ENCODE measurements at places on chromosomes 2 and 18. TPM values are rescaled to one million over a fixed set of nuclear protein-coding genes. Genes with fewer than 3 reads are reported as not detected.

DNA sequence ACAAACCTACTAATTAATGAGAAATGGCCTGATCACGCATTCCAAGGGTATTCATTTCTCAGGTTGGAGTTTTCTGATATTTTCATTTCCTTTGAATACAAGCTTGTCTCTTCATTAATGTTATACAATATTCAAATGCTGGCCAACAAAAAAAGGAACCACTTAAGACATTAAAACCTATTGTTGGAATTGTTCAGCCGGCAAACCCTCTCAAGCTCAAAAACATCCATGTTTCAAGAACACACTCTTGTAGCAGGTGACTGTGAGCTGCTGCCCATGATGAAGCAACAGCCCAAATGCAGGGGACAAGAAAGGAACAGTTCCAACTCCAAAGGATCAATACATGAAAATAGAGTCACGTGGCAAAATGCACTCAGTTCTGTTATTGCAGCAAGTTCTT, 454.5 kb downstream of the BCL11A start:
- no peak for DNase-seq

DNA sequence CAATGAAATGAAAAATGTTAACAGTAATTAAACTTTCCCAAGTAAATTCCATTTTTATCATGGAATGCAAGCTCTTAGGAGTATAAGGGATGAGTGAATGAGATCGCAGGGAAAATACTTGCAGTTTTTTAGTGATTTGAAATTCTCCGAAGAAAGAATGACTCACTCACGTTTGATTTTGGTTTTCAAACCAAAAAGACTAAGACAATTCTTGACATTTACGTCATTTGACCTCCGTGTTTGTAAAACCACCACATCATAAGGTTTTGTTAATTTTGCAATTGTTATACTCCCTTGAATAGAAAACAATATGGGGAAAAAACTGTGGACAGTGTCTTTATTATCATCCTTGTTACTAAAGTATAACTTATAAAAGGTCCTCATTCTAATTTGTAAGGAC, 29.4 kb downstream of the COL4A4 start:
- no peak for DNase-seq

GRCh38 chr2:173872714-173873113, 92.5 kb downstream of the SP3 start:
- DNase-seq = no peak

DNA sequence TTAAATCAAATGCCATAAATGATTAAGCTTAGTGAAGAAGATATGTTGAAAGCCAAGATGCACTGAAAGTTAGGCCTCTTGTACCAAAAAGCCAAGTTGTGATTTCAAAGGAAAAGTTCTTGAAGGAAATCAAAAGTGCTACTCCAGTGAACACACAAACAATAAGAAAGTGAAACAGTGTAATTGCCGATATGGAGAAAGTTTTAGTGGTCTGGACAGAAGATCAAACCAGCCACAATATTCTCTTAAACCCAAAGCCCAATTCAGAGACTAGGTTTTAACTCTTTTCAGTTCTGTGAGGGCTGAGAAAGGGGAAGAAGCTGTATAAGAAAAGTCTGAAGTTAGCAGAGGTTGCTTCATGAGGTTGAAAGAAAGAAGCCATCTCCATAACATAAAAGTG, 101.8 kb upstream of the RPE start:
- DNase-seq = no peak

DNA sequence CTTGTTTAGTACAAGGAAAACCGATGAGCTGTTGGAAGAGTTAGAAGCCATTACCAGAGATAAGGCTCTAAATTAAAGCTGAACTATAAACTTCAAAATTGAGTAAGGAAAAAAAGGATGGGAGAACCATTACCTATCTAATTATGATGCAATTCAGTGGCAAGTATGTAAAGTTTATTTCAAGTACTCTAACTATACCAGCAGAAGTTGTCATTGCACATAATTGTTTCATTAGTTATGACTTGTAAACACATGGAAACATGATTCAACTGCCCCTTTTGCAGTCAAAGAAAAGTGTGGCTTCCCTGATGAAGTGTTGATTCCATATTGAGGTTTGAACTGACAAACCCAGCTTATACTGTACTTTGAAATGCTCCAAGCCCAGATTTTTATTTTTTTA, 324.1 kb upstream of the KCNJ3 start:
- DNase-seq = no peak

DNA sequence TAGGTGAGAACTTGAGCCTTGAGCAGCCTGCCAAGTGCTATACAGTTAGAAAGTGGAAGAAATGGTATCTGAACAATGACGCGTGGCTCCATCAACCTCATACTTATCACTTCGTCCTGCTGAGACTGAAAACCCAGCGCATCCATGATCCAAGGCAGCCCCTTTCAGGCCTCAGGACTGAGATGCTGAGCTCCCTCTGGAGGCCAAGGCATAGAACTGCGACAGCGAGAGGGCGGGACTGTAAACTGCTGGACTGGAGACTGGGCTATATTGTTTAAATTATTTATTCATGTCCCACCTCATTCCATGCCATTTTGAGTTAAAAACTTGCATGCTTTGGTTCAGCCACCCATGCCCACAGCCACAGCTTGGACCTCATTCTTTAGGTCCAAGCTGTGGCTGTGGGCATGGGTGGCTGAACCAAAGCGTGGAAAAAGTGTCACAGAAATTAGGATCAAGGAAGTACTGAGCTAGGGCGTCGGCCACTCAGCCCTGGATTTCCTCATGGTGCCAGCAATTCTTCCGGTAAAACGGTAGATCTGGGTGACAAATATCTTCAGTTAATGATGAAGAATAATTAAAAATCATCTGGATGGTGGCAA, 195.5 kb downstream of the L3MBTL4 start:
- no peak for DNase-seq

GRCh38 chr2:42192652-42193566, 23.8 kb downstream of the EML4 start:
- DNase-seq = no peak

DNA sequence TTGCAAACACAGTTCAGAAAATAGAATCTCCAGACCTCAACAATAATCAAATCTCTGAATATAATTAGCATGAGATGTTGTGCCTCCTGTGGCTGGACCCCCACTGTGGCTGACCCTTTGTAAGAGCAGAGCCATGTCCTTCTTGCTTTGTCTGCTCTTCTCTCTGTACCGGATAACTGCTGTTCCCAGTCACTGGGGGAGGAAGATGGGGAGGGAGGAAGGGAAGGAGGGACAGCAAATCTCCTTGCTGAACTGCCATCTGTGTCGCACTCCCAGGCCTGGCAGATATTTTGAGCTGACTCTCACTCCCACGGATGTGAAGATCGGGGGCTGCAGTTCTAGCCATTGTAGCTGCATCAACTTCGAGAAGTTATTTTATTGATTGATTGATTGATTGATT, 319.0 kb upstream of the CXCR4 start:
- no peak for DNase-seq

GRCh38 chr18:3810296-3810695, 360.3 kb downstream of the TGIF1 start:
- DNase-seq = no peak

- peak; percentile 93 for DNase-seq
These were observed 52.5 kb upstream of the MCFD2 start for GRCh38 chr2:46967990-46968647.

DNA sequence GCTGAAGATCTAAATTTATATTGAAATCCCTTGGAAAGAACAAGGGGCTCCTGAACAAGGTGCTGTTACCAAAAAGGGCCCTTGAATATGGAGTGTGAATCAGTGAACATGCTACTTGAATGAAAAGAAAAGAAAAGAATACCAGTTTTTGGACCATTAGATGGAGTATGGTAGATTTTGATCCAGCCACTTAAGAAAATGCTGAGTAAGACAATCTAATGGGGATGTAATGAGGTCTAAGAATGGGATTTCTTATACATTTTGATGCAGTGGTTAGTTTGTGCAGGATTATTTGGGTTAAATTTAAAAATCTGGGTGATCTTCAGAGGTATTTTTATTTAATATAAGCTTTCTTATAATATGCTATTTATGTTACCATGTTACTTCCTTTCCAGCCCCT, 2003.0 kb upstream of the LRRTM1 start:
- DNase-seq = no peak

- DNase-seq = no peak
These were observed 31.7 kb downstream of the HRH4 start for GRCh38 chr18:24491927-24492834.

DNA sequence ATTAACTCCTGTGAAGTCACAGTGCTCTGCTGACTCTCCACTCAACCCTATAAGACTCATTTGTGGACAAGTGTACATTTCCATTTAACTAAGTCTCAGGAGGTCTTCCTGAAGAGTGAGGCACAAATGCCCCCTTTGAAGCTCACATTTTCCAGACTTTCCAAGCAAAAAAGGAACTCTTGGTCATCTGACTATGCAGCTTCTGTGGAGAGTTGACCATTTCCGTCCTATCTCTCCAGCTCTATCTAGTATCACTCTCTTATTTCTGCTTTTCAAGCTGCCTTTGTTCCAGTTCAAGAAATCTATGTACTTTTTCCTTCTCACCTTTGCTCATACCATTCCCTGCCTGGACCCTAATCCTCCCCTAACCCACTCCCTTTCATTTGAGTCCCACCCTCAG, 77.0 kb downstream of the ANTXR1 start:
- DNase-seq = no peak

GRCh38 chr2:158996378-158996993, 28.0 kb downstream of the TANC1 start:
- no peak for DNase-seq

GRCh38 chr18:13558124-13558523, 168.2 kb downstream of the FAM210A start:
- DNase-seq = peak; percentile 63

DNA sequence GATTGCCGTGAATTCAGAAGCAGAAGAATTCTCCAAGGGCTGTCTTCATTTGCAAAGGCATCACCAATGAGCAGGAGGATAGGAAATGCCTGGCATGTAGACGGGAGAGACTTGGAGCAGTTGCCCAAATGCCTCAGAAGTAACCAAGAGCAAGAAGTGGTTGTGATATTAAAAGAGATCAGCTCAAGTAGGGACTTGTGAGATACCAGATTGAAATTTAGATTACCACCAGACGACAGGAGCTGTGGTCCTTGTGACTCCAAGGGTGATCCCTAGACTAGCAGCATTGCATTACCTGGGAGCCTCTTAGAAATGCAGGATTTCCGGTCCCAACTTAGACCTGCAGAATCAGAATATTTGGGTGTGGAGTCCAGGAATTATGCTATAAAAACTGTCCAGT, 228.6 kb upstream of the EPAS1 start:
- no peak for DNase-seq

- DNase-seq = no peak
These were observed 42.9 kb downstream of the FECH start for GRCh38 chr18:57543560-57543959.

GRCh38 chr2:186459009-186459408, 27.1 kb upstream of the ZC3H15 start:
- no peak for DNase-seq

- no peak for DNase-seq
These were observed 117.9 kb upstream of the ZBTB14 start for GRCh38 chr18:5413447-5413846.

DNA sequence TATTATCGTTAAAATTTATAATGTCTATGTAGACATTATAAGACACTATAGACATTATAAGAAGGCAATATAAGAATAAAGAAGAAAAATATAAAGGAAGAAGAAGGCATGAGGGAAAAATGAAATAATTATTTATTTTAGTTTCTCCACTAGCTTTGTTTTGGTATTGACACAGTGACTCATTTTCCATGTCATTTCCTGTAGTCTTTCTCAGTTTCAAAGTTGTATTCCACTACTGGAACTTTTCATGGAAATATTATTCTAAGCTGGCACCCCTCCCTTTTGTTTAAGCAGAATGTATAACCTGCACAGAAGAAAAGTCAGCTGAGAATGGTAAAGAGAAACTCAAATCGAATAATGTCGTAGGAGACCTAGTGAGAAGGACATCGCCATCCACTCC, 234.2 kb upstream of the NETO1 start:
- no peak for DNase-seq

GRCh38 chr2:28447943-28448792, 47.7 kb upstream of the PLB1 start:
- DNase-seq = no peak

- DNase-seq = no peak
These were observed 1817.4 kb downstream of the SUCLG1 start for GRCh38 chr2:82641598-82642180.

GRCh38 chr2:238231251-238231793, 8.5 kb downstream of the HES6 start:
- DNase-seq = peak; percentile 85

DNA sequence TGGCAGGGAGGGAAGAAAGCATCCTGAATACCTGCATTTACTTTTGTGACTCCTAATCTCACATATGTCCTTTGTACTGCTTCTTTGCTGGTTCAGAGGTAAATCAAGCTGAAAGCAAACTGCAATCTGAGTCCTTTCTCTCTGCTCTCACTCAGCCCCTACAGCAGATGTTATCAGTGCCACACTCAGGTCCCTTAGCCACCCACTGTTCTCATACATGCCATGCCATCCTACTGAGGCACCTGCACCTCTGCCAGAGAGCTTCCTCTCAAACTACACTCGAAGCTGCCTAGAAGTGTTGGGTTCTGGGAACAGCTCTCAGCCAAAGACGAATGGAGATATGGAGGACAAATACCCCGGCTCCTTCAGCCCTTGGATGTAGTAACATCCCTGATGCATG, 244.5 kb downstream of the TXNL1 start:
- DNase-seq = no peak

DNA sequence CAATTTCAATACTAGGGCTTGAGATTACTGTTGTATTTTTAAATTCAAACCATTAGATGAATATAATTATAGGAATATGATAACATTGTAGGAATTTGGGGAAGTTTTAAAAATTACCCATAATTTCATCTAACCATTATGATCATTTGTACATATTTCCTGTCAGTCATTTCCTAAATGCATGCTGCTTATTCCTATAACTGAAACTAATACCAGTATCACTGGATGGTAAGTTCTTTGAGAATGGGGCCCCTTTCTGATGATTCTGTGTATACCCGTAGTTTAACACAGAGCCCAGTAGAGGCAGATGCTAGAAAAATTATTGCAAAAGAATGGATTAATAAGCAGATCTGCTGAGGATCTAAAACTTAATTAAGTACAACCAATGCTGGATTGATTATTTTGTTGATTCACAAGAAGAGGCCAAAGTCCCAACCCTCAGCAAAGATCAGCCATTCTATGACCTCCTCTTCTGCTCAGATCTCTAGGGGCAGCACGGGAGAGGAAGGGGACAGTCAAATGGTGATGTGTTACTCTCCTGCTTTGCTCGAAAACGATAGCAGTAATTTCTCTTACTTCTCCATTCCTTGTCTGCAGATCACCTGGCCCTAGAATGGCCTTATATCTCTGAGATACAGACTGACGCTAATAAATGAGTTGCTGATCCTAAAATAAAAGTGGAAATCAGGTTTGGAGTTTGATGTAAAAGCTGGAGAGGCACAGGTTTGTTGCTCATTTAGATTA, 69.5 kb upstream of the PELI1 start:
- no peak for DNase-seq

- no peak for DNase-seq
These were observed 26.6 kb upstream of the ITGA4 start for GRCh38 chr2:181430406-181431118.

- DNase-seq = no peak
These were observed 51.0 kb downstream of the SF3B1 start for GRCh38 chr2:197383825-197384224.

The ASPRV1 gene
- 0.83 TPM for total RNA-seq

The CNDP1 gene
- total RNA-seq = not detected

The TWIST2 gene
- total RNA-seq = 6.2 TPM

The STK36 gene
- 6.0 TPM for total RNA-seq

The GPR35 gene
- 0.56 TPM for total RNA-seq

The NCKAP5 gene
- 5.4 TPM for total RNA-seq

The VWC2L gene
- total RNA-seq = not detected

The ZNF385B gene
- total RNA-seq = 23.2 TPM

All from right atrium auricular region (tissue), 2 donors.